ENCODE measurements at places on chromosomes 12 and 14.

DNA sequence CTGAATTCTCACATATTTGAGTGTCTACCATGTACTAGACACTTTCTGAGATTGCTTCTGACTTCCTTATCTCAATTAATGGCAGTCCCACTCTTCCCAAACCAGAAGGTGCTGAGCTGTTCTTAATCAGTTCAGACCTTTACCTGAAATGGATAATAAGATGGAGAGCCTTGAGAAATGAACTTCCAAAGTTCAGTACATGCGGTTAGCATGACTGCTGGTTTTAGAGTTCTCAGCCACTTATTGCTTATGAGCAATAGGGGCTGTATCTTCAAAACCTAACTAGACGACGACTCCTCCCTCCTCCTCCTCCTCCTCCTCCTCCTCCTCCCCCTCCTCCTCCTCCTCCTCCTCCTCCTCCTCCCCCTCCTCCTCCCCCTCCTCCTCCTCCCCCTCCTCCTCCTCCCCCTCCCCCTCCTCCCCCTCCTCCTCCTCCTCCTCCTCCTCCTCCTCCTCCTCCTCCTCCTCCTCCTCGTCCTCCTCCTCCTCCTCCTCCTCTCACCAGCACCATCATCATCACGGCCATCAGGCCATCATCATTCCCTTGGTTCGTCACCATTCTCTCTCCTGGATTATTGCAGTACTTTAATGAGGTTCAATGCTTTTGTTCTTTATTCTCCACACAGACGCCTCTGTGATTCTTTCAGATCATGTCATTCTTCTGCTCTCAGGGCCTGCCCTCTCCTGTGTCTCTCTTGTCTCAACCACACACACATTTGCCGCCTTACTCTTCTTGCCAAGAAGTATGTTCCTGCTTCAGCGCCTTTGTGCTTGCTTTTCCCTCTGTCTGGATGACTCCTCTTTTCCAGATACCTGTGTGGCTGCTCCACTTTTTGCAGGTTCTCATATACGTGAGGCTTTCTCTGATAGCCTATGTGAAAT is 2.7 kb downstream of the PCNX1 start:
- no peak for DNase-seq

- DNase-seq = no peak
Measured at GRCh38 chr14:29971101-29971500, 43.5 kb upstream of the PRKD1 start.

DNA sequence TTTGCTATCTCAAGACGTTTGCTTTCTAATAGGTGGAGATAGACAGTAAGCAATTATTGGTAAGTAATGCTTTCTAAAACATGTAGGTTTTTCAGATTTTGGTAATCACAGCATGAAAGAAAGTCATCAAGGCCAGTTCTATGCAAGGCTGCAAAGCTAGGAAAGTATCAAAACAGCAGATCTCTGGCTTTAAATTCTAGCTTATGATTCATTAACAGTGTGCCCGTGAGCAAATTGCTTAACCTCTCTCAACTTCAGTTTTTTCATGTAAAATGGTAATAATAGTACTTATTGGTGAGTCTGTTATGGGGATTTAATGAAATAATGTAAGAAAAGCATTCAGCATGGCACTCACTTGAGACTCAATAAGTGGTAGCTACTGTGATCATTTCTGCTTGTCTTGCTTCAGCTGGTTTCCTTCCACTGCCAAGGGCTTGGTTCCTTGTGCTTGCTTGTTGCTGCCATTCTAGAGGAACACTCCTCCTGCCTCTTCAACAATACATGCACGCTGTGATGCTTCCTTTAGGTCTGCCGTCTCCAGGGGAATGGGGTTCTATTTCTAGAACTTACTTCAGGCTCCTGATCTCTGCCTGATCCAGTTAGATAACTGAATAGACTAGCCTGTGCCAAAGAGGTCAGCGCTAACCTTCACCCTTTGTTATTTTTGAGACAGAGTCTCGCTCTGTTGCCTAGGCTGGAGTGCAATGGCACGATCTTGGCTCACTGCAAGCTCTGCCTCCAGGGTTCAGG is 88.4 kb downstream of the CAND1 start:
- DNase-seq = no peak

DNA sequence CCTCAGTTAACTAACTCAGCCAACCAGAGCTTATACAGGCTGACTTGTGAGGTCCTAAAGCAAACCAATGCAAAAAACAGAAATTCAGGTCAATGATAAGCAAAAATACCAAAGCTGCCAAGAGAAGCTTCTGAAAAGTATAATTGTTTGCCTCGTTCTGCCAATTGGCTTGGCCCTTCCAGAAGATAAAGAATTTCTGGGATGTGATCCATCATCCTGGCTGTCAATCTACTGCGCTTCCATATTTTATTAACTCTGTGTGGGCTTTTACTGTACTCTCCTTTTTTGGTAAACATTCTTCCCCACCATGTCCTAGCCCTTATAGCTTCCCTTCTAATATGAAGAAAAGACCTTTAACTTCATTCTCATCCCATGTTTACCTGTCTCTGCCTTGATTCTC is 387.9 kb downstream of the TMEM117 start:
- no peak for DNase-seq

Measured in activated CD4-positive, alpha-beta T cell treated with anti-CD3 and anti-CD28 coated beads, Interleukin-2, Interleukin-4, amounts not matched to agents 100 ng/mL and 50 ng/mL, durations not matched to agents 16 hours and 8 hours (primary cell).